ENCODE measurements at places on chromosomes 4 and X.
A peak's percentile ranks its signal among the peaks of the same experiment; 100 is the strongest.

DNA sequence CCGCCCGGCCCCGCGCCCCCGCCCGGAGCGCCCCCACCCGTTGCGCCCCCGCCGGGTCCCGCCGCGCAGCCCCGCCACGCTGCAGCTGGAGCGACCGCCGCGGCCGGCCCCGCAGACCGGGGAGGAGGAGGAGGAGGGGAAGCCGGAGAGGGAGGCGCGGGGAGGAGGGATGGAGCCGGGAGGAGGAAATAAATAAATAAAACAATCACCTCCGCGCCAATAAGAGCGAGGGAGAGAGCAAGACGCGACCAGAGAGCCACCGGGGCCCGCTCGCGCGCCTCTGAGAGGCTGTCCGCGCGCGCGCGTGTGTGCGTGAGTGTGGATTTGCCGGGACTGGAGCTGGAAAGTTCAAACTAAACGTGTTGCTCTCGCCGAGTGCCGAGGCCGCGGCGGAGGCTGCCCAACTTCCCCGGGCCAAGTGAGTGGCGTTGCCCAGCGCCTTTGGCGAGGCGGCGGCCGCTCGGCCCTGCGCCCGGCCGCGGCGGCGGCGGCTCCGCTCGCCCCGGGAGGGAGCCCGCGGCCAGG is 2184.4 kb upstream of the TENM3 start:
- no peak for DNase-seq

DNA sequence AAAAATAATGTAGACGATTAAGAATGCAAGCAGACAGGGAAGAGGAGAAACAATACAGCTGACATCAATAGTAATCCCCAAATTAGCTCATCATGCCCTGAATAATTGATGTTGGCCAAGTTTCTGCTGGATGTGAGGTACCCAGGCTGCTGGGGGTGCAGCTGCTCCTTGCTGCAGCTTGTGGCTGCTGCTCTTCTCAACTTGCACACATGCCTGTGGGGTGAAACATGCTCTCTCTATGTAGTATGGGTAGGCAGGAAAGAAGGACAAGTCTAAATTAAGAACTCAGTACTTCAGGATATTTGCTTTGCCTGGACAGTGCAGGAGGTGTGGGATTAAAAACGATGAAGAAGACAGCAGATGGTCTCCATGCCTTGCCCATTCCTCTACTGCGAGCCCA is 16.7 kb downstream of the EDA2R start:
- DNase-seq = no peak

DNA sequence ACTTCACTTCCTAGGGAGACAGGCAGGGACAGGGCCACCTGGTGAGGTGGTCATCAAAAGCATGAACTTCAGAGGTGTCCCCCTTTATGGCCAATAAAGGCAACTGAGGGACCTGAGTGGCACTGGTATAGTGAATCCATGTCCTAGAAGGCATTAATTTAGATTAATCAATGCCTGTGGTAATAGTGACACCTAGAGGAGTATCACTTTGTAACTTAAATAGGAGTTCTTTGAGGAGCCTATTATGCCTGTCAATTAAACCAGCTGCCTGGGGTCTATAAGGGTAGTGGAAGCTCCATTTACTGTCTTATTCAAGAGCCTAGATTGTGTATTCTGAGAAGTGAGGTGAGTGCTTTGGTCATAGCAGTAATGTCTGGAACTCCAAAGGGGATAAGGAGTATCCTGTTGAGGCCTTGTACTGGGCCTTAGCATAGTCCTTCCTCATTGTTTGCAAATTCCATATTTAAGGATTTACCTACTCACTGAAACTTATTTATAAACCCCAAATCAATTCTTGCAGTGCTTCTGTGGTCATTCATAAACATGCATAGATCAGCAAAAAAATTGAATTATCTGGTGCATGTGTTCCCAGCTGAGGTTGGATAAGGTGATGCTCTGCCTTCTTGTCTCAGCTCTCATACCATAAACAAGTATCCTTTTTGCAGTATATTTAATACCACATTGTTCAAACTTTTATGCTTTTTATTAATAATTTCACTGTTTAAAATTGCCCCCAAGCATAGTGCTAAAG is 213.8 kb upstream of the RADX start:
- no peak for DNase-seq

- DNase-seq = no peak
Measured at GRCh38 chr4:56575820-56576429, 70.3 kb downstream of the ARL9 start.

- DNase-seq = no peak
Measured at GRCh38 chr4:184763150-184763780, 29.4 kb upstream of the CENPU start.

DNA sequence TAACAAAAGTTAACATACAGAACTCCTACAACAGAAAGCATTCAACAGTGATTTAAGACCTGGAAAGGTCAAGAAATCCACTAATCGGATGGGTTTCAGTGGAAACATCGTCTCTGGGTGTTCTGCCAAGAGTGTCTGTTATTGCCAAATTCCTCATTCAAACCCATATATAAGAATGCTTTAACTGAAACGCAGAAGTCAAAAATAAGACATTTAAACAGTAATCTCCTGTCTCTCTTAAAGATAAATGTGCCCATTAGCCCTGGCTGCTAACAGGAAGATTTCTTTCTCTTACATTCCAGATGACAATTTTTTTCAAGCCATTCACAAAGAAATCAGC is 31.5 kb downstream of the DCTD start:
- no peak for DNase-seq

GRCh38 chr4:87943660-87944149 is 31.8 kb upstream of the SPP1 start:
- no peak for DNase-seq

GRCh38 chr4:2399216-2399615 is 19.2 kb downstream of the ZFYVE28 start:
- no peak for DNase-seq

DNA sequence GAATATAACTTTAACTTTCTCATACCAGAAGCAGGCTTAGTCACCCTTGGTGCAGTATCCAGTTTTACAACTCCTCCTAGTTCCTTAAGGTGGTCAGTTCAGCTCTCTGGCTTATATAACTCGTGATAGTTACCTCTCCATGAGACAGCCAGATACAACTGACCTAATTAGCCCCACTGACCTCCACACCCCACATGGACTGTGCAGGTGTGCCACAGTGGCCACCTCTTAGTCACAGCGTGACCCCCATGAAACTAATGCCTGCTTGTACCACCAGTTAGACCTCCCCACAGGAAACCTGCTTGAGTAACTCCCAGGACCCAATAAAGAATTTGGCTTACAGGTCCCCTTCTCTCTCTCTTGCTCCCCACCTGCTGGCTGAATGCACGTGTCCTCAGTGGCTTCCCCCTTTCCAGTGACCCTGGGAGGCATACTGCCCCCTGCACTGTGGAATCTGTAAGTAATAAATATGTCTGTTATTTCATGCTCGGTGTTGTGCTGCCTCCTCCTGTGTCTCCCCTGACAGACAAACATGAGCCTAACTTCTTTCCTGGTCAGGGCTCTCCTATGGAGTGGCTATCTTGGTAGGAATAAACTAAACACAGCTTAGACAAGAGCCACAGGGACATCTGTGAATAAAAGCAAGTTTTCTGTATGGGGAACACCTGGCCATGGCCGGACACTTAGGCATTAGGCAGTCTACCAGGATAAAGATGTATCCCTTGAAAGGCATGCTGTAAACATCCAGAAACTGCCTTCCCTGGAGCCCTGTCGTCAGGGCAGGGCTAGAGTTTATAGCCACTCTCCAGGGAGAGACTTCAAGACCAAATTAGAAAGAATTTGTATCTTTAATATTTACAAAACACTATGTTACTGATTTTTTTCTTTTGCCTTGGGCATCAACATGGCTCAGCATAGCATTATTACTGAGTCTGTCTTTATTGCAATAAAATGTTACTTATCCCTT is 209.7 kb upstream of the BOD1L1 start:
- no peak for DNase-seq

DNA sequence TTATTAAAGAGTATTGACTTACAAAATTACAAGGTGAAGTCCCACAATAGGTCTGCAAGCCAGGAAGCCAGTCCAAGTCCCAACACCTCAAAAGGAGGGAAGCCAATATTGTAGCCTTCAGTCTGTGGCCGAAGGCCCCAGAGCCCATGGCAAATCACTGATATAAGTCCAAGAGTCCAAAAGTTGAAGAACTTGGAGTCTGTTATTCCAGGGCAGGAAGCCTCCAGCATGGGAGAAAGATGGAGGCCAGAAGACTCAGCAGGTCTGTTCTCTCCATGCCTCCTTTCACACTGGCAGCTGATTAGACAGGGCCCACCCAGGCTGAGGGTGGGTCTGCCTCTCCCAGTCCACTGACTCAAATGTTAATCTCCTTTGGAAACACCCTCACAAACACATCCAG is 18.1 kb downstream of the TDO2 start:
- no peak for DNase-seq

GRCh38 chrX:43717161-43717560 is 61.1 kb downstream of the MAOA start:
- DNase-seq = no peak

DNA sequence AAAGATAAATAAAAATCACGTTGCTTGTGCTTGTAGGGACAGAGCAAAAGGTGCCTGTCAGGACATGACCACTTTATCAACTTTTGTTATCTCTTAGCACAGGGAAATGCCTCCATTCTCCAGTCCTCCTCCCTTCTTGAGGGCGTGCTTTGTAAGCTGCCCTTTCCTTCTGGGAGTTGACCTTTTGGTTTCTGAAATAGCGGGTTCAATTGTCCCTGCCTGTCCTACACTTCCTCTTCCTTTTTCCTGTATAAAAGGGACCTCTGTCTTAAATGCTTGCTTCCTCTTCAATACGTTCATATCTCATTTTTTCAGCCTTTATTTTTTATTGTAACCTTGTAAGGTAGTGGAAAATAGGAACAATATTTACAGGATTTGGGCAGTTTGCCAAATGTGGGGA is 153.5 kb downstream of the SH3BGRL start:
- no peak for DNase-seq

DNA sequence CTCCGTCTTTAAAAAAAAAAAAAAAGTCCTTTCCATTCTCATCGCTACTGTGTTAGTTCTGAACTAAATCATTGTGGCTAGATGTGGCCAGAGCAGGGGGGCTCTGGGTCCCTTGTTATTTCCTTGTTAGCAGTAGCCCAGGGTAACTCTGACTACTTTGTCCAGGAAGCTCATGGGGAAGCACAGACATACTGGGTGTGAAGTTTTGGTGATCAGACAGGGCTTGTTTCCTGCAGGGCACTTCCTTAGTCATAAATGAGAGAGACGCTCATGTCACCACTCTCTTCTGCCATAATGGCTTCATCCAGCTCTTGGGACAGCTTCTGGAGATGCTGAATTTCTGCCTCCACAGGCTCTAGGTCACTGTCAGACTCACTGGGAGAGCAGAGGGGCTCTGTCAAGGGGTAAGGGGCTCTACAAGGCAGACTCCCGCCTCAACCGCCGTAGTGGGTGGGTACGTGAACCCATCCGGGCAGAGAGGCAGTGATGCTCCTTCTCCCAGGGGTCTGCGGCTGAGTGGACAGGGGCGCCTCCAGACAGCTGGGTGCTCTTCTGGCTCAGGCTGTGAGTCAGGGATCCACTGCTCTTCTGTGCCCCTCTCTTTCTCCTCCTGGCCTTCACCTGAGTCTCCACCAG is 12.9 kb downstream of the STIM2 start:
- DNase-seq = peak; percentile 49

DNA sequence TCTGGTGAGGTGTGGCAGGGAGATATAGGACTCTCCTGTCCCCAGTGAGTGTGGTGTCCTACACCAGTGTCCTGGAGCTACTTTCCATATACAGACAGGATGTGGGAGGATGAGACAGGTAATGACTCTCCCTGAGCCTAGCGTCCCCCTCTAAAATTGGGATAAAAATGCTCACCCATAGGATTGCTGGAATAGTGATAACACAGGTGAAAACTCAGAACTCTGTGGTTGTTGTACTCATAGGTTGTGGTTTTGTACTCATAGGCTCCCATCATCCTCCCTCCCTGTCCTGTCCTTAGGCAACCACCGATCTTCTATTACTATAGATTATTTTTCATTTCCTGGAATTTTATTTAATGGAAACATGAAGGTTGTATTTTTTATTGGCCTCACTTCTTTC is 60.7 kb upstream of the NXF3 start:
- no peak for DNase-seq

- DNase-seq = no peak
Measured at GRCh38 chrX:88135735-88136134, 611.3 kb upstream of the CPXCR1 start.

DNA sequence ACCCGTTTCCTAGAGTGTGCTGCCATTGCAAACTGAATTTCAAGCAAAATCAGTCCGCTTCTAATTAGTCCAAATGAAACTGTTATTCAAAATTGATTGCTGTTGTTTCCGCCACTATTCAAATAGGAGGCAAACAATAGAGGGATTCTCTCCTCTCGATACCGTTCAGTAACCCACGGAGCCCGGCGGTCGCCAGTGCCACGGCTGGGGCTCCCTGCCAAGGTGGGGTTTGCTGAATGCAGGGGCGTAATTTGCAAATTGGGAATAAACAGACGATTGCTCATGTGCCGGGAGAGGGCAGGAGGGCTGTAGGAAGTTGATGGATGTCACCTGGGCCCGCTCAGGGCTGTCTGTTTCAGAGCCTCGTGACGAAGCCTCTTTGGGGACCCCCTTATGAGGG is 8.8 kb downstream of the ADRA2C start:
- no peak for DNase-seq

- DNase-seq = no peak
Measured at GRCh38 chrX:65671966-65672365, 4.5 kb downstream of the MSN start.
